Hematopoietic multipotent progenitor cell treated with erythropoietin and hydrocortisone succinate and interleukin-3 and kit ligand, for 8 days (in vitro differentiated cells): ENCODE measurements at places on chromosomes 16 and 17.

GRCh38 chr16:68668266-68668665 is 23.2 kb downstream of the CDH3 start:
- DNase-seq, result no peak

GRCh38 chr16:1155353-1156054 is 2.6 kb downstream of the CACNA1H start:
- DNase-seq, result no peak

- no peak for DNase-seq
Observed at GRCh38 chr17:72031219-72031884, 89.5 kb upstream of the SOX9 start.

DNA sequence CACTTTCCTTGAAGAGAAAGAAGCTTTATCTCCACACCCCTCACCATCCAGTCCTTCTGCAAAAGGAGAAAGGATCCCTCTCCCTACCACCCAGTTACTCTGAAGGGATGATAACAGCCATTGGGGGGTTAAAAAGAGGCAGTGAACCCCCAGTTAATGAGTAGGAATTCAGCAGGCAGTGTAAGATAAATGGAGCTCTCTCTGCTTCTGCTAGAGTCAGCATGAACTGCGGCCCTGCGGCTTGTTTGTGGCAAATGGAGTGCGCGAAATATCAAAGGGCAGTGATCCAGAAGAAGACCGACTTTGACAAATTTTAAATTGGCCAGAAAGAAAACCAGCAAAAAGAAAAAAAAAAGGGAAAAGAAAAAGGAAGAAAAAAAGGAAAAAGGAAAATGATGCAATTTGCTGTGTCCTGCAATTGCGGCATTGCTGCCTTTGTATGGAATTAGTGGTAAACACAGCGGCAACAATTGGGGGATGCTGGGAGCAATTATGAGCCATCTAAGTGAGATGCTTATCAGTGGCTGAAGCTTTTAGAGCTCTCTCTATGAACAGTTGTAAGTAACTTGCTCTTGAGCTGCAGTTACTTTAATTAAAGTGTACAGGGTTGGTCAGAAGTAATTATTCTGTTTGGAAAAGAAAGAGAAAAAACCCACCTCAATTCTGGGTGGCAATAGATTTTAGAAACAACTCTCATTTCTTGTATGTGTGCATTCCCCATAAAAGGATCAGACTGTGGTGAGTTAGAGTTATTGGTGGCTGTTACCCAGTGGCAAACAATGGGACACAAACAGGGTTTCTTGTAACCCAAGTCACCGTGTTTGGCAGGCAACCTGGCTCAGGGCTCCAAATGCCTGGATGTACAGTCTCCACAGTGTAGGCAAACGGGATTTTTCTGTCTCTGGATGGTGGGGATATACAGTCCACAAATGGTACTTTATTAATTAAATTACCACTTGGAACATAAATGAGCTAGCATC is 161.3 kb downstream of the AATF start:
- no peak for DNase-seq

DNA sequence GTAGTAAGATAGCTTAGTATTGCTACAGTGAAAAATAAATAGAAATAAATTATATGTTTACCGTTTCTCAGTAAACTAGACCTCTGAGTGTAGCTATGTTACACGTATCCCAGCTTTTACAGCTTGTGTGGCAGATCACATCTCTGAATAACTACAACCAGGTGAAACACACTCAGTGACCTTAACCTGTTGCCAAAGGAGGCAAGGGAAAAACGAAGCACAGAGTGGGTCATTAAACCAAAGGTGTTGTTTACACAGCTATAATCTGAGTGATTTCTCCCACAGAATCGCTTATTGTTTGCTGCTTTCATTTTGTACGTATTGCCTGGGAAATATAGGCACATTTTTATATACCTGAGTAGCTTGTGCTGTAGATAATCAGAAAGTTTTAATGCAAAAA is 688.2 kb upstream of the KIF2B start:
- DNase-seq, result no peak

DNA sequence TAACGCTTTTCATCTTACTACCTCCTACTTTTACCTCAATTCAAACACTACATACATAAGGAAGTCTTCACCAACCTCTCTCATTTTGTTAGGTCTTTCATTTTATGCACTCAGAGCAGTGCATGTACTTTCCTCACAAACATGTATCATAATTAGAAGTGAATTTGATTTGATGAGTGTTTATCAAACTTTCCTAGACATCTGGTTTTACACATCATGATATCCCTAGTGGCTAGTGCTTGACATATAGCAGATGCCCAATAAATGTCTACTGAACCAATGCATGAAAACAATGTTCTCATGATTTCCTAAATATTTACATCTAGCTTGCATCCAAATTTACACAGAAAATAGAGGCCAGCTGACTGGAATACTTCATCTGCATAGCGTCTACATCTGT is 323.4 kb upstream of the KIF2B start:
- DNase-seq, result no peak

DNA sequence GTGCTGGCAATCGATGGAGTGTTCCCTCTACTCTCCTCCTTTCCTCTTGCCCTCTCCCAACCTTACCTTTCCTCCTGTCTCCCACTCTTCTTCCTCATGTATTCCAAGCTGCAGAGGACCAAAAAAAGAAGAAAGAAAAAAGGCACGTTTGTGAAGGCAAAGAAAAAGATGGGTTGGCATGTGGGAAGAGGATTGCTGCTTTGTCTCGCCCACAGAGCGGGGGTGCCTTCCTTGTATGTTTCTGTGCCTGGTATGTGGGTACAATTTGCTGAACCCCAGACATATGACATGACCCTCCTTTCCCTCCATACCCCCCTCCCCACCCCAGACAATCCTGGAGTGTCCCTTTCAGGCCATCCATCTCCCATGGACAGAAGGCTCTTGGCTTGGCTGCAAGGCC is 13.1 kb upstream of the CTCF start:
- DNase-seq, result no peak

- no peak for DNase-seq
Observed at GRCh38 chr16:57883953-57884654, 81.8 kb upstream of the KIFC3 start.

GRCh38 chr17:44997733-44998520 is 29.8 kb upstream of the C1QL1 start:
- peak; percentile 33 for DNase-seq

DNA sequence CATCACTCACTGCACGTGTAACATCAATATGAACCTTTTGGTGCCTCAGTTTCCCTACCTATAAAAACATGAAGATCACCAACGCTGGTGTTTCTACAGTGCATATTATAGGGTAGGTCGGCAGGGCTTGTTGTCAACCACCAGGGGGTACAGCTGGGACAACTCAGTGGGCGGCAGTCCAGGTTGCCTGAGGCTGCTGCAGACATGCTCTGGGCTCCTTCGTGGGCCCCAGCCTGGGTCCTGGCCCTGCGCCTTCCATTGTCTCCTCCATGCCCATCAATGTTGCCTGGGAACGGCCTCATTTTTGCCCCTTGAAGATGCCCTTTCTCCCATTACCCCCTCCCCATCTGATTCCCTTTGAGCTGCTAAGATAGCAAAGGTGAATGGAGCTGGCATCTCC is 89.8 kb downstream of the GSG1L start:
- DNase-seq, result no peak

GRCh38 chr17:46773221-46773605 is 45.3 kb downstream of the WNT3 start:
- DNase-seq, result no peak

DNA sequence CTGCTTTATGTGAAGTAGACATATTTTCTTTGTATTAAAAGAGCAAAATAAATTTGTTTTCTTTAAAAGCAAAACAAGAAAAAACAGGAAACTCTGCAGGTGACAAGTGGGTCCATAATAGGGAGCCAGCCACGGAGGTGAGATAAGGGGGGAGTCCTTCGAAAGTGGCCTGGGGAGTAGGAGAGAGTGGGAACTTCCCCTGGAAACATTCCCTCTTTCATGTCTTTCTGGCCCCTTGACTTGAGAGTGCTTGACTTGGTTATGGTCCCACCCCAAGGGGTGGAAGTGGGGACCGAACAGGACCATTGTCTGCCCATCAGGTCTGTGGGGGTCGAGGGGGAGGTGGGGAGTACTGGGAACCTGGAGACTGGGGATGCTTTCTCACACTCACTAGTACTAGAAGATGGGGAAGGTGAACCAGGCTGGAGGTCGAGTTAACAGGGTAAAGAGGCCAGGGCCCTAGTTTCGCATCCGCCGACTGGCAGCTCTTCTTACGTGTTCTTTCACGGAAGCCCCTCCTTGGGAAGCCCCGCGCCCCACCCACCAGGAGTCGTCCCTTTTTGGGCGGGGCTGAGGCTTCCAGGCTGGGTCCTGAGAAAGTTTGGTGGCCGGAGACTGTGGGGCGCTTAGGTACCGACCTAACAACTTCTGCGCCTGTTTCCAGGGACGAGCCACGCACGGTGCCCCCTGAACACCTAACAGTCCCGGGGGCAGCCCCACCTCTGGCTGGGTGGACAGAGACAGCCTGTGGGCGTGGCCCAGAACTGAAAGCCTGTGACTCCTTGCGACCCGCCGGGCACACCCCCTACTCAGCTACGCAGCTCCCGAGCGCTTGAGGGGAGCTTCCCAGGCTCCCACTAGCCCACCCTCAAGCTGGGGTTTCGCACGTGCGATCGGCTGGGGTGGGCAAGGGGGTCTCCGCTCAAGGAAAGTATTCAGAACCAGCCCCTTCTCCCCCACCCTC is 790 bp downstream of the TRADD start:
- peak; percentile 36 for DNase-seq

- DNase-seq, result no peak
Observed at GRCh38 chr17:29623283-29623647, 553 bp upstream of the CORO6 start.

- no peak for DNase-seq
Observed at GRCh38 chr16:14465799-14466198, 164.3 kb downstream of the PARN start.

- no peak for DNase-seq
Observed at GRCh38 chr17:8430966-8431365, 4.7 kb upstream of the NDEL1 start.

DNA sequence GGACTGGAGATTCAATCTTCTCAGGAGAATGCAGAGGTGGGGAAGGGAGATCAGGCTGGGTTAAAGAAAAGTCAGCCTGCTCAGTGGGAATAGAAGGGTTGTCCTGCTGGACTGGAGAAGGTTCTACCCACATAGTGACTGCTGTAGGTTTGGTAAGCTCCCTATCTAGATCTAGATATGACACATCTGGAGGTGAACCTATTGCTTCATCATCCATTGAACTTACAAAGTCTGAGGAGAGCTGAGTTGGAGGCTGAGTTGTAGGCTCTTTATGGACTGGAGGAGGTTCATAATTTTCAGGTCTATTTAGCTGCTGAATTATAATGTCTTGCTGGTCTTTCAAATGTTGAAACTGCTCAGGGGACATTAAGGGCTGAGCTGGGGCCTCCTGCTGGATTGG is 46.0 kb upstream of the NF1 start:
- DNase-seq, result no peak

DNA sequence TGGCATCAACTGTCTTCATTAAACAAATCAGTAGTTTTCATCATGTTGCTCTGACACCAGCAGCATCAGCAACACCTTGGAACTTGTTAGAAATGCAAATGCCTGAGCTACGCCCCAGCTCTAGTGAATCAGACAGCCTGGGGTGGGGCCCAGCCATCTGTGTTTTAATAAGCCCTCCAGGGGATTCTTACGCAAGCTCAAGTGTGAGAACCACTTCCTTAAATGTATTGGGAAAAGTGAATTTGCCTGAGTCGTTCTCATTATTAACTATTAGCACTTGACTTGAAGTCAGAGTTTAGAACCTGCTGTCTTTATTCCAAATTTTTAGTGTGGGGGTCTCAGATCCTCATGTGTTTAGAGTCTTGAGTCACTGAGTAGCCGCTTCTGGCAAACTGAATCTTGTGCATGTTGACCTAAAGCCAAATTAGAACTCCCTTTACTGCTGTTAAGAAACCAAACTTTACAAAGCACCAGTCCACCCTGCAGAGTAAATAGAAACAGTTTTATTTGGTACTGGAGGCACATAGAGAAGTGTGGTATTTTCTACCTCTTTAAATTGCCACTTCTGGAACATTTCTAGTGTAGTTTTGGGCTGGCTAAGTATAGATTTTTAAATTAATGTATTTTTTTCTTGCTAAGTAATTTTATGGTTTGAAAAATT is 137.4 kb upstream of the COX10 start:
- peak; percentile 13 for DNase-seq

- no peak for DNase-seq
Observed at GRCh38 chr16:1182950-1183907, 30.3 kb downstream of the CACNA1H start.

GRCh38 chr16:69859105-69859989 is 91.8 kb upstream of the CLEC18A start:
- peak; percentile 10 for DNase-seq

DNA sequence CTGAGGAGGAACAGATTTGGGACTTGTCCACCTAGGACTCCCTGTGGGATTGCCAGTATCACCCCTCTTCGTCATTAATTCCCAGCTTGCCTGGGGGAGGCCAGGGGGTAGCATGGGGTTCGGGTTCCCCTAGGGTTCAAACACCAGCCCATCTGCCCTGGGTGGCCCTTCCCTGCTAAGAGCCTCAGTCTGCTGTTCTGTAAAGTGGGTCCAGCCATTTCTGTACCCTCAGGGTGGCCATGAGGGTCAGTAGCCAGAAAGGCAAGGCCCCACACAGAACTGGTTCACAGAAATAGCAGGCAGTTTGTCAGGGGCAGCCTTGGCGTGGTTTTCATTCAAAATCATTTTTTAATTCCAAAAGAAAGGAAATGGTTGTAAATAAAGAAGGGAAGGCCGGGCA is 62.9 kb downstream of the RAI1 start:
- DNase-seq, result no peak

DNA sequence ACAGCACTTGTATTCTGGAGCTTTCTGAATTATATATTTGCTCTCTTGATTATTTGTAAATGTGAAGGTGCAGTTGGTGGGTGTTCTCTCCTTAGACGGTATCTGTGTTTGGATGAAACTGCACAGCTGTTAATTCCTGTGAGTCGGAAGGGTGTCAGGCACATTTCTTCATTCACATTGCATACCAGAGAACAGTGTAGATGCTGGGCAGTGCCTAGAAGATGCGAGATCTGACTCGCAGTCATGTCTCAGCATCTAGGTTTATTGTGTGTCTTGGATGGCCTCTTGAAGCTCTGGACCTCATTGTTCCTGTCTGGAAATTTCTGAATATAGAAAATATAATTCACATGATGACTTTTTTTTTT is 61.2 kb downstream of the CLEC16A start:
- no peak for DNase-seq

GRCh38 chr16:7820816-7821215 is 488.2 kb downstream of the RBFOX1 start:
- DNase-seq, result no peak

DNA sequence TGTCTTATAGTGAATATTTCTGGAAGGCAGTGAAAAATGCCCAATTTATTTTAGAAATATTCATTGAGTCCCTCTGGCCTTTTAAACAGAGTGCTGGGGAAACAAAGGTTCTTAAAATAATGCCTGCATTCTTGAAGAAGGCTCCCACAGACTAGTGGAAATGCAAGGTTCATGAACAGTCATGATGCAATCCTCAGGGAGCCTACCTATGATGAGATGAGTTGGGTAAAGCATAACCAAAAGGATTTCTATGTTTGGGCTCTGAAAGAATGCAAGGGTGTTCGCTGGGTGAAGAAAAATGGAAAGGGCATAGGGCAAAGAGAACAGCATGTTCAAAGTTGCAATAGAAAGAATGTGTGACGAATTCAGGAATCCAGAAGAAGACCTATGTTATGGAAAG is 214.5 kb upstream of the MAF start:
- no peak for DNase-seq
